ENCODE measurements at places on chromosomes 3 and 15.

DNA sequence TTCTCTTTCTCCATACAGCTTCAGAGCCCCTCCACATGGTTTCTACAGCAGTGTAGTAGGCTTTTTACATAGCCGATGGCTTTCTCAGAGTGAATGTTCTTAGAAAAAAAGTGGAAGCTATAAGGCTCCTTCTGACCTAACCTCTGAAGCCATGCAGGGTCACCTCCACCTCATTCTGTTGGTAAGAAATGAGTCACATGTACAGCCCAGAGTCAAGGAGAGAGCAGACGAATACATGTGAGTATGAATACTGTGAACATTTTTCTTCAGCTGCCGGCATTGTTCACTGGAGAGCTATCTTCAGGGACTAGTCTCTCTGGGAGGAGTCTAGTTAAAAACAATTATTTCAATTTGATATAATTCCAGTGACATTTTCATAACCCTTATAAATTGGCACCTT lies 68.2 kb upstream of the THRB start:
- no peak for DNase-seq

DNA sequence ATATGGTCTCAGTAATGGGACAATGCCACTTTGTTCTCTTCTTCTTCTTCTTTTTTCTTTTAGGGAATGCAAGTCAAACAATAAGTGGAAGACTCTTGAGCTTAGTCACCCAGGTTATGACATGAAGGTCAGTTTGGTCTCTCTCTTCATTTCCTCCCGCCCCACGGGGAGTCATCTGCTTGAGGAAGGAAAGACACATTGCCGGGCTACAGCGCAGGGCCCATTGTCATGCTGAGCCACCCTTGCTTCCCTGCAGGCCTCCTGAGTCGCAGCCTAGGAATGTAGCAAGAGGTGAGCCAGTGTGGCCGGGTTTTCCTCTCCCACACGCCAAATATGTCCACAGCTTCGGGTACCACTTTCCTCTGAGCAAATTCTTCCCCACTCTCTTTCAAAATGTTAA lies 47.6 kb downstream of the RAP2B start:
- DNase-seq = no peak

DNA sequence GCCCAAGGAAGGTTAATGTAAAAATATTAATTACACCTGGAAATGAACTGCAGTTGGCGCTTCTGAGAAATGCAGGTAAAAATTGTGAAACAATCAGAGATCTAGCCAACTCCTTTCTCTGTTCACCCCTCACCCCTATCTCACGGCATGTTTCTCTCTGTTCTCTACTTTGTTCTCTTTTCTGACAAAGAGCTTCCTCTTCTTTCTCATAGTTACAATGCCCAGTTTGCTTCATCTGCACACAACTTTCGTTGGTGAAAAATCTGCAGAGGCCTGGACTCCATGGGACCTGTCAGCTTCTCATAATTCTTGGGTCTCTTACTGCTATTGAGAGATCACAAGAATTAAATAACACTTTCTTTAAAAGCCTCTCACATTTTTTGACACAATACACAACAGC lies 212.9 kb upstream of the LRRN1 start:
- DNase-seq = no peak

DNA sequence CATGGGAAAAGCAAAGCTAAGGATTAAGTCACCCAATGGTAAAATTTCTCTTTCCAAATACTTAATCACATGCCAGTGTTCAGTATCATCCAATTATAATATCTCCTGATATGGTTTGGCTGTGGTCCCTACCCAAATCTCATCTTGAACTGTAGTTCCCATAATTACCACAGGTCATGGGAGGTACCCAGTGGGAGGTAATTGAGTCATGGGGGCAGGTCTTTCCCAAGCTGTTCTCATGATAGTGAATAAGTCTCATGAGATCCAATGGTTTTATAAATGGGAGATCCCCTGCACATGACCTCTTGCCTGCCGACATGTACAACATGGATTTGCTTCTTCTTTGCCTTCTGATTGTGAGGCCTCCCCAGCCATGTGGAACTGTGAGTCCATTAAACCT lies 26.1 kb upstream of the NMB start:
- DNase-seq = no peak

DNA sequence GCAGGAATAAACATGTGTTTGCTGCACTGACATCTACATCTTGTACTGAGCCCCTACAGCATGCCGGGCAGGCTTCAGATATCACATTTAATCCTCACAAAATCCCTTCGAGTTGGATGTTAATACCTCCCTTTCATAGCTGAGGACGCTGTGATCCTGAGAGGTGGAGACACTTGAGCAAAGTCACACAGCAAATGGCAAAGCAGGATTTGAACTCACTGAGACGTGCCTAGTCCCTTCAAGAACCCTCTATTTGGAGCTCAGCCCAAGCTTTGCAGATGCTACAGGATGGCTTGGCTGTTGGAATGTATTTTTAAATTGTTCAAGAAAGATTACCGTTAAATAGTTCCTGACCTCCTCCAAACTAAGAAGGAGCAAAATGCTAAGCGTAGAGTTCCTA lies 64.6 kb upstream of the SLC6A6 start:
- no peak for DNase-seq

GRCh38 chr15:99755692-99756409 lies 22.6 kb upstream of the LYSMD4 start:
- DNase-seq = peak; percentile 47

- no peak for DNase-seq
Measured at GRCh38 chr3:98323425-98323824, 30.2 kb upstream of the OR5K4 start.

GRCh38 chr3:130506031-130506430 lies 10.9 kb upstream of the COL6A6 start:
- no peak for DNase-seq

GRCh38 chr15:89362203-89363101 lies 27.8 kb upstream of the POLG start:
- no peak for DNase-seq

GRCh38 chr3:134516905-134517304 lies 31.0 kb downstream of the CEP63 start:
- no peak for DNase-seq

- no peak for DNase-seq
Measured at GRCh38 chr3:107184375-107184774, 192.9 kb upstream of the CCDC54 start.
